Chondrocyte (in vitro differentiated cells): ENCODE measurements at places on chromosomes 1 and 21. TPM values are rescaled to one million over a fixed set of nuclear protein-coding genes. Genes with fewer than 3 reads are reported as not detected.

The FCAMR gene
- total RNA-seq, result not detected in 3 replicates

The CDC14A gene
- total RNA-seq, result 1.4 to 2.3 TPM (median 1.5 TPM) in 3 replicates

The TNFSF18 gene
- total RNA-seq, result not detected in 3 replicates

DNA sequence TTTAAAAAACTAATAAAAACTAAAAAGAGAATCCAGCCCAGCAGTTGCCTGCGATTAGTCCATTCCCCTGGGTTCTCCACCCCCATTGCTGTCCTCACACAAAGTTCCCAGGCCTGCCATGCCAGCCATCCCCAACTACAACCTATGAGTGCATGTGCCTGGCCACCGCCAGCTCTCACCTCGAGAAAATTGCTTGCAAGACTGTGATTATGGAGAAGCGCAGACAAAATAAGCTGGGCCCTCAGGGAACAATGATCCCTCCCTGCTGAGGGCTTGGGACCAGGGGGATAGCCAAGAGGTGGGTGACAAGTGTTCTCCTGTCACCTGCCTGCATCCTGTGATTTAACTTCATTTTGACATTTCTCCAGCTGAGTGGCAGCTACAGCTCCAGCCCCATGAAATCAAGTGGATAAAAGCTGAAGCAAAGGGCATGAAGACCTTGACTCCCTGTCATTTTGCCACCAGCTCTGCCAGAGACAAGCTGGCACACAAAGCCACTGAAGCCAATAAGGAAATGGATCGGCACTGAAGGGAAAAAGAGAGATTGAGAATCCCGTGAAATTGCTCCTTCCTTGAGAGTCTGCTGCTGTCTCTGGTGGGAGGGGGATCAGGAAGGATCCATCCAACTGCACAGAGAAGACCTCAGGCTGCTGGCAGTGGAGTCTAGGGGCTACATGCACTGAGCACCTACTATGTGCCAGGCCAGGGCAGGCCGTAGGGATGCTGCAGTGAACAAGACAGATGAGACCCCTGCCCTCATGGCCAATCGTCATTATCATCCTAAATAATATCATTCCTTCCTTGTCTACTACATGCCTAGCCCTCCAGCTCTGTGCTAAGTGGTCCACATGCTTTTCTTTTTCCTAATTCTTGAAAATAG is 40.7 kb downstream of the MATN1 start:
- no peak overlapping the region for H3K27ac ChIP-seq
- no peak overlapping the region for H3K4me3 ChIP-seq
- peak; percentile 47 for DNase-seq
- no peaks in the 10 kb centered on the region for H3K36me3 ChIP-seq

DNA sequence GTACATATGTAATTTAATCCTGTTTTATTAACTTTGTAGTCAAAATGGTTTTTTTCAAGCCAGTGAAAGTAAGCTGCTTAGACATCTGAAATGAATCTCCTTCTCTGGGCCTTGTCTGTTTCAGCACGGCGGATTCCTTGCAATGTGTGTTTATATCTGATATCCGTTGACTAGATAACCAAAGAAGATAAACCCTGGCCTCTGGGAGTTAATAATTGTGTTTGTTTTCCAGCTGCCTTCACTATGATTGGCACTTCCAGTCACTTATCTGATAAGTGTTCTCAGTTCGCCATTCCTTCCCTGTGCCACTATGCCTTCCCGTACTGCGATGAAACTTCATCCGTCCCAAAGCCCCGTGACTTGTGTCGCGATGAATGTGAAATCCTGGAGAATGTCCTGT is 63.5 kb upstream of the UBE2U start:
- no peak overlapping the region for H3K4me3 ChIP-seq
- no peaks in the 10 kb centered on the region for H3K27me3 ChIP-seq
- no peak for DNase-seq
- H3K27ac ChIP-seq, result peak overlapping the region; percentile 72
- peaks cover 41% of the 10 kb centered on the region for H3K36me3 ChIP-seq
- peaks cover 53% of the 10 kb centered on the region for H3K4me1 ChIP-seq

GRCh38 chr1:151277249-151277648 is 4.8 kb upstream of the ZNF687 start:
- H3K4me3 ChIP-seq, result no peak overlapping the region
- H3K4me1 ChIP-seq, result peaks cover 6% of the 10 kb centered on the region
- H3K36me3 ChIP-seq, result peaks cover 5% of the 10 kb centered on the region

DNA sequence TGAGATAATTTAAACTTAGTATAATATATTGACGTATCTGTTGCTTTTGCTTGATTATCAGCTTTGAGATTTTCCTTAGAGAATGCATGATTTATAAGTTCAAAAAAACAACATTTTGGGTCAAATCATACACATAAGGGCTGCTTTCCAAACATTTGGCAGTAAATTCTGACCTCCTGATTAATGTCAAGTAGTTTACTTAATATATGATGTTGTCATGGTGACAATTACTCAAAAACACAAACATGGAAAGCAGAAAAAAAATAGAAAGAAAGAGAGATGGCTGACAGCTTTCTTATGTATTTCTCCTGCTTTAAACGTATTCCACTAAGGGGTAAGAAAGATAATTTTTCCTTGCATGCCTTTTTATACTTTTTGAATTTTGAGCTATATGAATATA is 258.2 kb upstream of the C1orf105 start:
- no peak overlapping the region for H3K27ac ChIP-seq
- no peak for DNase-seq
- H3K4me3 ChIP-seq, result no peak overlapping the region
- H3K36me3 ChIP-seq, result no peaks in the 10 kb centered on the region
- H3K27me3 ChIP-seq, result no peaks in the 10 kb centered on the region
- H3K4me1 ChIP-seq, result peaks cover 14% of the 10 kb centered on the region

DNA sequence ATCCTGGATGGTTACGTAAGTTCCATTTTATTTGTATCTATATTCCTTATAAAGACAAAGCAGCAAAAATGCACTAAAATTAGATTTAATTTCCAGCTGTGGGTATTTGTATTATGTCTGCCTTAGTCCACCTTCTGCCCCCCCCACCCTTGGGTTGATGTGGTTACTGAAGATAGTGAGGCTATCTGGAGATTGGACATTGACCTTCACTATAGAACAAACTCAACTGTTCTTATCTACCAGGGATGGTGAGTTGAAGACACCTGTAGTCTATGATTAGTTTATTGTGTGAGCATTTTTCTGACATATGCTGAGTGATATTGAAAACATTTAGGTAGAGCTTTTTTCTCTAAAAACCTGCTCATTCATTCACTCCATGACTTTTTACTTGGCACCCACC is 122.2 kb downstream of the NFIA start:
- H3K27ac ChIP-seq, result no peak overlapping the region
- H3K27me3 ChIP-seq, result no peaks in the 10 kb centered on the region
- H3K36me3 ChIP-seq, result no peaks in the 10 kb centered on the region
- no peak overlapping the region for H3K4me3 ChIP-seq

DNA sequence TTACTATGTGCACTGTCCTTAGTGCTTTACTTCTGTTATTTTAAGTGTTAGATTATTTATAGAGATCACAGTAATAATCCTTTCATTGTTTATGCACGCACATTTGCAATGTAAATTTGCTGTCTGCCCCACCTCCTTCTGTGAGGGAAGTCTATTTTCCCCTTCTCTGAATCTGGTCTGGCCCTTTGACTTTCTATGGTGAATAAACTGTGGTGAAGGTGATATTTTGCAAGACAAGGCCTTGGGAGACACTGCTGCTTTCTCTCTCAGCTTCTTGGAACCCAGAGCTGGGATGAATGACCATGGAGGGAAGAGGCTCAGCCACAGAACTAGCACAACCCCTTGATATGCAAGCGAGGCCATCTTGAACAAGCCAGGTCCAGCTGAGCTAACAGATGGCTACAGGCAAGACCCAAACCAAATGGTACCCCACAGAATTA is 156.3 kb downstream of the ST6GALNAC3 start:
- no peaks in the 10 kb centered on the region for H3K27me3 ChIP-seq
- DNase-seq, result no peak
- no peaks in the 10 kb centered on the region for H3K36me3 ChIP-seq
- no peak overlapping the region for H3K4me3 ChIP-seq
- no peaks in the 10 kb centered on the region for H3K4me1 ChIP-seq

GRCh38 chr1:114043548-114043947 is 64.3 kb downstream of the OLFML3 start:
- H3K27ac ChIP-seq, result no peak overlapping the region
- peaks cover 4% of the 10 kb centered on the region for H3K27me3 ChIP-seq
- H3K4me3 ChIP-seq, result no peak overlapping the region
- DNase-seq, result no peak
- H3K36me3 ChIP-seq, result no peaks in the 10 kb centered on the region
- no peaks in the 10 kb centered on the region for H3K4me1 ChIP-seq

DNA sequence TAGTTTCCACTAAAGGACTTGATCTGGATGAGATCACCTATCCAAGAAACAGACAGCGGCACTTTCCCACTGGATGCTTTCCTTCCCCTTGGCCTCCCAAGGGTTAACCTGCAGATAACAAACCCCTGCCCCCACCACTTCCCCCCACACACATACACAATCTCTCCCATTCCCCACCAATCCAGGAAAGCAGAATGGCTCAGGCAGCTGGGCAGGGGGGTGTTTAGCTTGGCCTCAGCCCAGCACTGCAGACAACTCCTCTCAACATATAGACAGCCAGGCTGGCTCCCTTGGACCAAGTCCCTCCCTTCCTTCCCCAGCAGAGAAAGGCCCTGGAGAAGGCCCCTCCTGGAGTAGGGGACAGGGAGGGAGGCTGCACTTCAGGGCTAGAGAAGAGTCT is 24.6 kb downstream of the PLEKHA6 start:
- H3K4me1 ChIP-seq, result peaks cover 8% of the 10 kb centered on the region
- DNase-seq, result no peak
- no peak overlapping the region for H3K27ac ChIP-seq
- no peak overlapping the region for H3K4me3 ChIP-seq
